ENCODE measurements at places on chromosomes 12 and 14.

- DNase-seq: no peak
These were observed 2.4 kb upstream of the KRT7 start for GRCh38 chr12:52230364-52231281.

- DNase-seq: no peak
These were observed 60.6 kb downstream of the SPRING1 start for GRCh38 chr12:116677202-116677661.

DNA sequence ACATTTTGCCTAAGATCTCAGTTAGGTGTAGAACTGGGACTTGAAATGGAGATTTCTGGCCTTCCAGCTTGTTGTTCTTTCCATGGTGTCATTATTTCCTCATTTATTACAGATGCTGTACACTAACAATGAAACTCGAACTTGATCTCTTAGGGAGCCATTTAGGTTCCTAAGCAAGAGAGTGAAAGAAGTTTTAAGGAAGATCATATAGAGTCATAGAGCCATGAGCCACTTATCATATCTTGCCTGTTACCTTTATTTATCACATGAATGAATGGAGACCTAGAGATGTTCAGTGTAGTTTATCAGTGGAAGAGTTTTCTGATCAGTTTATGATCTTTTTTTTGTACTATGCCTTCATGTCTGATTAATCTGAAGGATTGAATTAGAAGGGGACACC lies 9.9 kb downstream of the HELB start:
- no peak for DNase-seq

DNA sequence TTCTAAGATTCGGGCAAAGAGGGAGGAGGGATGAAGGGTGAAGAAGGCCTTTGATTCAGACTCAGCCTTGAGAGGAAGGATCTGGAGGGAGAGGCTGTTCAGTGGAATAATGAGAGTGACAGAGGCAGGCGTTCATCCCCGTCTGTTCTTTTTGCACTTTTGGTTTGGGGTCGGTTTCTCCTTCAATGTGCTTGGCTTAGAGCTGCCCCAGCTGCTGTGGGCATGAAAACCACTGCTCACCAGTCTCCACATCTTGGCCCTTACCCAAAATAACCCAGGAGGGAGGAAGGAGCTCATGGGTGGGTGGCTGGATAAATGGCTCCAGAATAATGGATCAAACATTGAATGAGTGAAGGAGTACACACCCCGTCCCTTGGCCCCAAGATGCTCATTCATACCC lies 261.7 kb upstream of the FKBP4 start:
- no peak for DNase-seq

- DNase-seq: no peak
These were observed 50.7 kb upstream of the C12orf71 start for GRCh38 chr12:27133022-27133590.

GRCh38 chr12:78566456-78566855 lies 298.1 kb upstream of the SYT1 start:
- no peak for DNase-seq

DNA sequence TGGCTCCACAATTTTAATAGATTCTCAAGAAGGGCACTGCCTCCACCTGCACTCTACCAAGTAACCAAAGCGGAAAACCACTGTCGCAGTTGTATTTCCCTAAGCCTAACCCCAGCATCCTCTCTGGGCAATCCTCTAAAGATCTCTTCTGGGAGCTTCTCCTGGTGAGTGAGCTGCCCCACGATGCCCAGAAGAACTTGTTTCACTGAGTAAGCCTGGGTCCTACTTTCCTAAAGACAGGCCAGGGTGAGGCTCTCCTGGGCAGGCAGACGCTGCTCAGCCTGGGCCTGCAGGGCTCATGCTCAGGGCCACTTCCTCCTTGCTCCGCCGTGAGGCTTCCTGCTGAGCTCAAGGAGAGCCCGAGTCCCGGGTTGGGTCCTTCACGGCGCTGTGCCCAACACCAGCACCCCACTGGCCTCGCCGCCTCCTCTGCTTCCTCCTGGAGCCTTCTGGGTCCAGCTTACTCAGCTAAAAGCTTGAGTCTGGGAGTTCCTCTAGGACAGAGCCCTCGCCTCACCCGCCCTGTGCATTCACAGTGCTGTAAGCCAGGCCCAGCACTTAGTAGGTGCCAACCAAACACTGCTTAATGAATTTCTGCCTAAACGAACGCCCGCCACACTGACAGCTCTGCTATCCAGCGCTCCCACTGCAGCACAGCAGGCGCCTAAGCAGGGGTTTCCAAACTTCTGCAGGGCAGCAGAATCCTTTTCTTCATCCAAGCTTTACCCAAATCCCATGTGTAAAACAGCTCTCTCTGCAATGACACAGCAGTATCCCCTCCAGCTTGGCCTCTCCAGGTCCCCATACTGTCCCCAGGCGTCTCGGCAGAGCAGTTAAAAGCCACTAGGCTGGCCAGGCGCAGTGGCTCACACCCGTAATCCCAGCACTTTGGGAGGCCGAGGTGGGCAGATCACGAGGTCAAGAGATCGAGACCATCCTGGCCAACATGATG lies 5.7 kb downstream of the RAB35 start:
- DNase-seq: no peak

GRCh38 chr12:120125029-120125428 lies 8.5 kb upstream of the RAB35 start:
- no peak for DNase-seq

Measured in NCI-H187 treated with DMSO at 0.1 percent for 48 hours (cell line).